Epithelial cell of proximal tubule (primary cell): ENCODE measurements at places on chromosomes 6 and 20. TPM values are rescaled to one million over a fixed set of nuclear protein-coding genes. Genes with fewer than 3 reads are reported as not detected.

DNA sequence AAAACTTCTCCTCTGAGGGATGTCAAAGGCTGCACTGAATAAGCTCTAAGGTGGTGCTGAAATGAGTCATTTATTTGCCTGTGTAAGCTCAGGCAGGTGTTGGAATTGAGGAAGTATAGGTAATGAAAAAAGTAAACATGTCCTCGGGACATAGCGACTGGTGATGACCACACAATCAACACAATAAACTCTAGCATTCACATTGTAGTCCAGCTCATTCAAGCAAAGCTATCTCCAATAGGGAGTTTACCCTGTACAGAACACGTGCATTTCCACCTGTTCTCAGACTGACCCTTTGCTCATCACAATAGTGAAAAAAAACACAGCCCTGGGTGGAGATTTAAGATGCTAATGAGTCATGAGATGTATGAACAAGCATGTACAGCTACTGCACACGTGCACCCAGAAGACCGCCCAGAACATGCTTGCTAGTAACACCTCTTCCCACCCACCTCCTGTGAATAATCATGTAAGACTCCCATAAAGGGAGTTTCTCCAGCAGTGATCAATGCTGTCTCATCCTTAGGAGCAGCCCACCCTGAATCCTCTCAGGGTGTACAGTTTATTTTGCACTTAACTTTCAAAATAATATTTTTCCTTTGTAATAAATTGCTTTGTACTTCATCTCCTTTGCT is 33.0 kb upstream of the POU5F1 start:
- peak; percentile 78 for DNase-seq

GRCh38 chr6:37523412-37523811 is 23.7 kb upstream of the CCDC167 start:
- DNase-seq: no peak

GRCh38 chr20:53847139-53847836 is 223.1 kb downstream of the BCAS1 start:
- DNase-seq: no peak

- DNase-seq: no peak
Measured at GRCh38 chr6:79421001-79421411, 116.2 kb downstream of the LCA5 start.

DNA sequence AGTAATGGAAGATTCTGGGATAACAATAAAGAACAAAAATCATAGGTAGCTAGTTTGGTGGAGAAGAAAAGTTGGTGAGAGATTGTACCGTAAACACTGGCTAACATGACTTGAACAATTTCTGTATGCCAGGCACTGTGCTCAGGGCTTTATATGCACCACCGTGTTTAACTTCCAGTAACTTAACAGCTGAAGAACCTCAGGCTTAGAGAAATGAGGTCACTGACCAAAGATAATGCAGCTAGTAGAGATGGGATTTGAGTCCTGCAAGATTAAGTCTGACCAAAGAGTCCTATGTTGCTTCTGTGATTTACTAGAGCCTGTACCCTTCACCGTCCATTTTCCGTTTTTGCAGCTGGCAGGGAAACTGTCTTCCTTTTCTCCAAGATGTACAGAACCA is 2.7 kb downstream of the CSTF1 start:
- no peak for DNase-seq

GRCh38 chr20:2739042-2739398 is 46.4 kb downstream of the EBF4 start:
- no peak for DNase-seq

GRCh38 chr6:34305982-34306708 is 57.3 kb upstream of the SMIM29 start:
- no peak for DNase-seq

DNA sequence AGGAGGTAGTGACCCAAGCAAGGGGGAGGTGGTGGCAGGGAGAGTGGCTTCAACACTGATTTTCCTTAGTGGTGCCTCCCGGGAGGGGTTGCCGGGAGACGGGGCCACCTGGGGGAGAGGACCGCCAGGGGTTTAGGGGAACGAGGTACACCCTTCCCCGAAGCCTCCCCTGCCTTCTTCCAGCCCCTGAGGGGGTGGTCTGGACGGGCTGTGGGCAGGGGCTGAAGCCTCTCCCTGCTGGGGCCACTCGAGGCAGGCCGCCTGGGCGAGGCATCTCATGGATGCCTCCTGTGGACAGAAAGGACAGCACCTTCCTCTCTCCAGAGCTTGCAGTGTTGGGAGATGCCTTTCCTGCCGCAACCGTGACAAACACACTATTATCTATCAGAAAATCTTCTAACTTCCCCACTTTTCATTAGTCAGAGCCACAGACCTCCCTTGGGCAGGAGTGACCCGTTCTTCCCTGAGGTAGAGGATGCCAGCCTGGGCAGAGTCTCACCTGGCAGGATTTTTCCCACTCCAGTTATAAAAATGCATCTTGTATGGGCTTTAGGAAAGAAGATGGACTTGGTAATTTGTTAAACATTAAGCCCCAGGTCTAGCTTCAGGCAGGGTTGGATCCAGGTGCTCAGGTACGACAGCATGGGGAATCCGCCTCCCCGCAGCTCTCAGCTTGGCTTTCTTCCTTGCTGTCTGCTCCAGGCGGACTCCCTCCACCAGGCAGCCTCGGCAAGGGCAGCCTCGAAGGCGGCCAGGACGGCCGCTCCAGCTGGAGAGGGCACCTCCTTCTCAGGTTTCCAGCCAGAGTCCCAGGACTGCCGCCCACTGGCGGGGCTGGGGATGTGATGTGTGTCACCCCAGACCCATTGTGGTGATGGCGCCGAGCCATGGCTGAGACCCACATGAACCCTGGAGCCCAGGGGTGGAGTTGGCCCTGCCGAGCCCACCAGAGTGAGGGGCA is 11.0 kb downstream of the HRH3 start:
- no peak for DNase-seq

DNA sequence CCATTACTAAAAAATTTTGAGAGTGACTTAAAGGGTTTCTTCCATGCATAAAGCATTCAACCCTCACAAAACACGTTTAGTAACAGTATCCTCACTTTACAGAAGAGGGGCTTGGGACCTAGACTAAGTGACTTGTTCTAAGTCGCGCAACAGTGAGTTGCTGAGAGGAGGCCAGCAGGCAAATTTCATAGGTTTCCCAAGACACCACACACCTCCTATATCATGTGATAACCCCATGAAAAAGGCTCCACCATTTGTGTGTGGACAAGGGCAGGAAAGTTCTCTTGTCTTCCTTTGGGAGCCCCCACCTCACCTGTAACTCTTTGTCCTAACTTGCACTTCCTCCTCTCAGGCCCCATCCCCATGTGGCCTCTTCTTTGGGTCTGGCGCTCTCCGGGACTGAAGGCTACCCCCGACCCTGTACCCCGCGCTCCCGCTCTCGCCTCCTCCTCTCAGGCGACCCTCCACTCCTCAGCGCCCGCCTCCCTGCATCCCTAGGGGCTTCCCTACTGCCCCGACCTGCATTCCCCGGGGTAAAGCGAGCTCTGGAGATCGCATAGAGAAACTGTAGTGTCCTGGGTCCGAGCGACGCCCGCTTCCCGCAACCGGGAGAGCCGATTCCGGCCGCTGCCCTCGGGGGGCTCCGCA is 392 bp downstream of the PSMB8 start:
- DNase-seq: no peak

DNA sequence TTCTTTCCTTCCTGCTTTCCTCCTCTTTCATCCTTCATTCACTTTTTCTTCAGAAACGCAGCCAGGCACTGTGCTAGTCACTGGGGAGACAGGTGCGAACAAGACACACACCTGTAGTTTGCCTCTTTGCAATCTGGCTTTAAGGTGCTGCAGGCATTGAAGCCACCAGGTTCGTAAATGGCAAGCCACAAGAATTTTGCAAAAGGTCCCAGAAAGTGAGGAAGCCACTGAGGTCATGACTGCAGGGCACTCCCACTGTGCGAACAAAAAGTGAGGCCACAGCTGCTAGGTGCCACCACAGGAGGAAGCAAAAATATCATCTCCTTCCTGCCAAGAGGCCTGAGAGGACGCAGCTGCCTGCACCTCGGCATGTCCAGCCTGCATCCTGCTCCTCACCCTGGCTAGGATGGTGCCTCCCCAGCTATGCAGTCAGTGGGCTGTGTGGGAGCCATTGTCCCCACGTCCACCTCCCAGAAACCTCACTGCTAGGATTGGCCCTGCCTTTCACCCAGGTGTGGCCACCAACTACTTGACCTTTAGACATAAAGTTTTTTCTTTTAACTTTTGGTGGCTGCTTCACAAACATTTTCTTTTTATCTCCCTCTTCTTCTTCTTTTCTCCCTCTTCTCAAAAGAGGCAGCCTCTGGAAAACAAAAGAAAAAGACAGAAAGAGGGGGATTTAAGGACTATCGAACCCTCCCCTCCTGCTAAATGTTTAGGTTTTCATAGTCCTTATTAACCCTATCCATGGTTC is 230.8 kb downstream of the BCAS1 start:
- no peak for DNase-seq

DNA sequence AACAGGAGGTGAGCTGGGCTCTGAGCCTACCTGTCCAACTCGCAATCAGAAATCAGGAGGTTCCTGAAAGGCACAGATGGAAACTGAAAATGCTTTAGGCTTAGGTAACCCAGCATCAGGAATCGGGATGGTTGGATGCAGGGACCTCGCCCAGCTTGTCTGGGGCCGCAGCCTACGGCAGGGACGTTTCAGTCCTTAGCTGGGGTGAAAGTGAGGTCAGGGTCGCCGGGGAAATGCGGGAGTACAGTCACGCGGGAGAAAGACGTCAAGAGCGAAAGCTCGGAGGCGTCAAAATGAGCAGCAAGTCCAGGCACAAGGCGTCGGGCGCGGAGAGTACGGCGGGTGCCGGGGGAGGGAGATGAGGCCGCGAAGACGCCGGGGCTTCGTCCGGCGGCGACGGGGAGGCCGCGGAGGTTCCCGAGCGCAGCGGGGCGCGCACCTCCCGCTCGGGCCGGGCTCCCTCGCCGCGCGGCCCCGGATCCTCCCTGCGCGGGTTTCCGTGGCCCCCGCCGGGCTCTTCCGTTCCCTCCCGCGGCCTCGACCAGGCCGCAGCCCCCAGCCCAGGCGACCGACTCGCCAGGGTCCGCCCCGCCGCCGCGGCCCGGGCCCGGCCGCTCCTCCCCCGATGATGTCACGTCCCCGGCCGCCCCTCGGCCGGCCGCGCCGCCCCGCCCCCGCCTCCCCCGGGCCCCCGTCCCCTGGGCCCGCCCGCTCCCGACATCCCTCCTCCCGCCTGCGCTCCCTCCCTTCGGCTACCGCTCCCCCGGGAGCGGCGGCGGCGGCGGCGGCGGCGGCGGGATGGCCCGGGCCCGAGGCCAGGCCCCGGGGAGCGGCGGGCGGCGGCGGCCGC is at the start of gene EBF4:
EBF4 (plus strand) TSS at position 745 of the 850 bp plus-strand sequence. CDS start 866 bp downstream, outside the sequence.
- DNase-seq: no peak

DNA sequence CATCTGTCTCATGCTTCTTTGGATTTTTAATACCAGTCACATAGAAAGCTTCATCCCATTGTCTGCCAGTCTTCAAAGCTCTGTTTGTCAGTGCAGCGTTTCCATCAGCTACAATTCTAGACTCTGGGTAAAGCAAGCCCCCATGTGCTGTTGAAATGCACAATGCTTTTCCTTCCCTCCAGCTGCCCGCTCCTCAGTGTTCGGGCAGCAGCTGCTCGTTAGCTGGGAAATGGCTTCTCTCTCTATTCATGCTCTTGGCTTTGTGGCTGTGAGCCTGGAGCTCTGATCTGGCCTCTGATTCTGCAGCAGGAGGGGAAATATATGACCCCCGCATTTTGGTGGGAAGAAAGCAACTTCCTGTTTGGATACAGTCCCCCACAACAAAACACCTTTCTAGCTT is 213.0 kb upstream of the CDYL start:
- no peak for DNase-seq

DNA sequence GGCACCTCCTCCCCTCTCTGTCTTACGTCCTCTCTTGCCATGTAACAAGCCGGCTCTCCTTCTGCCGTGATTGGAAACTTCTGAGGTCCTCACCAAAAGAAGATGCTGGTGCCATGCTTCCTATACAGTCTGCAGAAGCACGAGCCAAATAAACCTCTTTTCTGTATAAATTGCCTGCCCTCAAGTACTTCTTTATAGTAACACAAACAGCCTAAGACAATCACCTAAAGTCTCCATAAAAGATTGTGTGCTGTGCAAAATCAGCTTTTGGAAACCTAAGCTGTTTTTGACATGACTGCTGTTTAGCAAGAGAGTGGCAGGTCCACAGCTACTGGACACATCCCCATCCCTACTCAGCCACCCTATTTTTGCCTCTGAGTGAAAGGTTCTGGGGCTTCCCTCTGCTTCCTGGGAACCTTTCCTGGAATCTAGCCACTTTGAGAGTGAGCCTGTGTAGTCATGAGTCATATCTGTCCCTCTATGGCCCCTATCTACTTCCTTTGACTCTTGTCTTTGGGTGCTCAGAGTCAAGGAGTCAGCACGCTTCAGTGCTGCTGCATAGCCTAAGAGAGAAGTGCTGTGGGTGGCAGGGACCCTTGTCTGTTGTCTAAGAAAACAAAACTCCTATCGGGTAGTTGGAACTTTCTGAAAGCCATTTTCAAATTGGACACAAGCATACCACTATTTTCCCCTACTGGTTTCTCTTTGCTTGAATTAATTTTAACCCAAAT is 110.0 kb downstream of the PPP1R14C start:
- no peak for DNase-seq

DNA sequence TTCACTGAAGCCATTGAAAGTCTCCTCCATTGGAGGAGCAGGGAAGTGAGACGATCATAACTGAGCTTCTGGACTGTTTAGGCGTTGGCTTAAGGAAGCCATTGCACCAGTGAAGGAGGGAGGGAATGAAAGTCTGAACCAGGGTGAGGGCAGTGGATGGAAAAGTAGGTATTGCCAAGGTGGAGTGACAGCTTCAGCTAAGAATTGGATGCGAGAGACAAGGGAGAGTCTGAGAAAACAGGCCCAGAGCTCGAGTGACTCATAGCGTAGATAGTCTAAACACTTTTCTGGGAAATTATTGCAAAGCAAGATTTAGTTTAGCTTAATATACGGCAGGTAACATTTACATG is 4.5 kb downstream of the DSP start:
- no peak for DNase-seq

DNA sequence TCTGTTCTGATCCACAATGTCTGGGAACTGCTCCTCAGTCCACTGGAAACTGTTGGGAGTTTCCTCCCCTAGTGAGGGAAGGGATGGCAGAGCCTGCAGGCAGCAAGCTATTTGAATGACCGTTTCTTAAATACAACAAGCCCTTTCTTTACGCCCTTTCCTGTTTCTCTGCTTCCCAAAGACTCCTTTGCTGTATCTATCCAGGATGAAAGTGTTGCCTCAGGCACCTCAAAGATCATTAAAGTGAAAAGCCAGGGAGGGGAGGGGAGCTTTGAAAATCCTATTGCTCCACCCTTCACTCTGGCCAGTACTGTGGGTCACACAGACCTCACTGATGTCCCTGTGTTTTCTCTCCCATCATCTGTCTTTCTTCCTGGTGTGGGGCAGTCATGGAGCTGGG is 213.1 kb downstream of the RNF144B start:
- DNase-seq: no peak

GRCh38 chr20:16692009-16692408 is 37.8 kb upstream of the SNRPB2 start:
- DNase-seq: no peak

GRCh38 chr20:62994869-62995281 is 11.9 kb downstream of the BHLHE23 start:
- DNase-seq: no peak

- DNase-seq: no peak
Measured at GRCh38 chr6:149267072-149267471, 50.4 kb upstream of the TAB2 start.

- DNase-seq: no peak
Measured at GRCh38 chr6:45021676-45022075, 306.5 kb upstream of the RUNX2 start.

The MYB gene
- total RNA-seq: 1.4 and 2.7 TPM in 2 replicates

The ASIP gene
- not detected in 2 replicates for total RNA-seq

The SYNDIG1 gene
- 0.12 TPM in 1 of 2 replicates, not detected in the other for total RNA-seq

The MEI4 gene
- 0.06 TPM in 1 of 2 replicates, not detected in the other for total RNA-seq

The RNF182 gene
- 15.6 and 19.1 TPM in 2 replicates for total RNA-seq

The HLA-DMA gene
- total RNA-seq: 0.65 and 2.0 TPM in 2 replicates

The OR11A1 gene
- not detected in 2 replicates for total RNA-seq

The PTCRA gene
- total RNA-seq: not detected in 2 replicates

The TSHZ2 gene
- total RNA-seq: 0.06 TPM in 1 of 2 replicates, not detected in the other
